Posterior vena cava (tissue), 2 donors: ENCODE measurements at places on chromosomes 12 and 14. TPM values are rescaled to one million over a fixed set of nuclear protein-coding genes. Genes with fewer than 3 reads are reported as not detected.

DNA sequence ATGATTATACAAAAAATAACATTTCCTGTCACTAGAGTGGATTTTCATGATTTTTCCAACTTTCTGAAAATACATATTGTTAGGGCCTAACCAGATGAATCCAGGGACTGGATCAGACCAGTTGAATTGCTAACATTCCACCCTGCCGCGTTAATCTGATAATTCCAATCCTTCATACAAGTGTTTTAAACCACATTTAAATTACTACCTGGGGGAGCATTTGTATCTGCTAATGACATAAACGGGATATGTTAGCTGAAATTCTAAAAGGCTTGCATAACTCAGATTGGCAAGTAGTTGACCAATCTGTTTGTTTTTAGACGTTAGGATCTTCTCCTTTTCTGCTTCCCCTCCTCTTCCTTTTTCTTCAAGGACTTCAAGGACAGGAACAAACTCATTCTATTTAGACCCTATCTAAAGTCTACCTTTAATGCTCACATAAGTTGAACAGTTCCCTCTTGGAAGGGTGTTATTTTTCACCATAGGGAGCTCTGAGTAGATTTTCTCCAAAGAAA, 239.0 kb downstream of the ADAMTS20 start:
- no peak for DNase-seq

Gene TPPP2
- not detected for total RNA-seq

GRCh38 chr12:120115692-120116440, 687 bp downstream of the RAB35 start:
- DNase-seq: no peak

DNA sequence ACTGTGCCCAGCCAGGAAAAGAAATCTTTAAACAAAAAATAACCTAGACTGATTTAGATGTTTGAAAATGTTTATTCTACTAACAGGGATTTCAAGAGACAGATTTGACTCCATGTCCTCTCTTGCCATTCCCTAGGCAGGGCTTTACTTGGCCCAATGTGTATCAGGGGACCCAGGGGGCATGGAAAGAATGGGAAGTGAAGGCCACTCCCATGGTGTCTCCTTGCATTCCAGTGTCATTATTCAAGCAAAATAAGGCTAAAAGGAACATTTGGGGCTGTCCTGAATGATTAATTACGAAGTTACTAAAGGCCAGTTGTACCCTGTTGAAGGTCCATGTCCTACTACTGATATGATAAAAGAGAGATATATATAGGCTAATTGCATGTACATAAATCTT, 151.9 kb upstream of the ATF7IP start:
- DNase-seq: no peak

Gene GSKIP
- total RNA-seq: 15.5 TPM

- peak; percentile 92 for DNase-seq
Observed at GRCh38 chr14:61188978-61189808, 91.9 kb downstream of the TMEM30B start.

Gene PSMD9
- total RNA-seq: 42.1 TPM

Gene CFAP54
- total RNA-seq: 1.2 TPM

Gene KCNK10
- total RNA-seq: not detected

GRCh38 chr12:119598159-119598558, 4.6 kb downstream of the TMEM233 start:
- DNase-seq: no peak

Gene GPR84
- 1.6 TPM for total RNA-seq

- DNase-seq: no peak
Observed at GRCh38 chr12:52493172-52493571, at the start of gene KRT6A. KRT6A (minus strand) TSS chr12:52493257; CDS start chr12:52493188, 69 bp downstream.

- no peak for DNase-seq
Observed at GRCh38 chr14:89447182-89447944, 30.3 kb upstream of the FOXN3 start.

GRCh38 chr12:57604454-57604991, at the start of gene DTX3:
DTX3 (plus strand) TSS chr12:57604824; CDS start chr12:57606518, 1,694 bp downstream.
- no peak for DNase-seq

DNA sequence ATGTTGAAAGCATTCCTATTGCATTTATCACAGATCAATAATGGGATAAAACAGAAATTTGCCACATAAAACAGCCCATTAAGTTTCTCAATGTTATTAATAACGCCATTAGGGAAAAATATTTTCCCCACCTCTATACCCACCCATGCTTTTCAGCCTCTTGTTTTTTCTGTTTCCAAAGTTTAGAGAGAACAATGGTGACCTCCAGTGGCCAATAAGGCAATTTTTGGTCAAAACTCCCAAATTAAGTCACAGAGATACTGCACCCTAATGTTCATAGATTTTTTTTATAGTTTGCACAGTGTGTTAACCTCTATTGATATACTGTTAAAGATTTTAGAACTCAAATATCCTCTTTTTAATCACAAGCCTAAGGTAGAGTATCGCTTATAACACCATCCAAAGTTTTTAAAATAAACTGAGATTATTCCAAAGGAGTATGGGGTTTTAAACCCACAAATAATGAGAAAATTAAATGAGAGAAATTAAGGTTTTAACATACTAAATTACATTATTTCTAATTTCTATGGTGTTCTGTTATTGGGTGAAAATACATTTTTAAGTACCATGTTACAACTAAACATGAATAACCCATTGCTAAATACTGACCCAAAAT, 184.7 kb upstream of the DCN start:
- DNase-seq: no peak

Gene RPL41
- 2,364 TPM for total RNA-seq

DNA sequence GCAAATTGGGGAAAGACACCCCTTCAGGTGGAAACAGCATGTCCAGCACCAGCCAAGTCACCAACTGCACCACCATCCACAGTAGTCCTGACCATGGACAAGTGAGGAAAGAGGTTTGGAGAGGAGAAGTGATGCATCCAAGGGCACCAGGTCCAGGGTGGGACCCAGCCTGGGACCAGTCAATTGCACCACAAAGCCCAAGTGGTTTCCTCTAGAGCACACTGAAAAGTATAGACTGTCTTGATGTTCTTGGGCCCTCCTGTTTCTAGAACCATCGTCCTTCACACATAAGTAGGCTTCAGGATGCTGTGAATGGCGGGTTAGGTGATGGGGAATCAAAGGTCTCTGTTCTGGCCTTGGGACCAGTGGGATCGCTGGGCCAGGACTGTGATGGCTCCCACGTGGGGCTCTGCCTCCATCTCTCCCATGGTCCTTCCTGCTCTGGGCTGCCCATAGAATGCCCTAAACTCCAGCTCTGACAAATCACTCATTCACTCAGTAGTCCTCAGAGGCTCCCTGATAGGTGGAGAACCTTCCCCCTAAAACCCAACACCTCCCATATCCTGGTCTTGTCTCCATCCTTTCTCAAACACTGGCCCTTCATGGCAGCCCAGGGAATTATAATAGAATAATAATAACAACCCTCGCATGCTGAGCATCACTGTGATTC, 9.2 kb downstream of the KRT79 start:
- DNase-seq: peak; percentile 40

Gene GCH1
- 9.3 TPM for total RNA-seq

DNA sequence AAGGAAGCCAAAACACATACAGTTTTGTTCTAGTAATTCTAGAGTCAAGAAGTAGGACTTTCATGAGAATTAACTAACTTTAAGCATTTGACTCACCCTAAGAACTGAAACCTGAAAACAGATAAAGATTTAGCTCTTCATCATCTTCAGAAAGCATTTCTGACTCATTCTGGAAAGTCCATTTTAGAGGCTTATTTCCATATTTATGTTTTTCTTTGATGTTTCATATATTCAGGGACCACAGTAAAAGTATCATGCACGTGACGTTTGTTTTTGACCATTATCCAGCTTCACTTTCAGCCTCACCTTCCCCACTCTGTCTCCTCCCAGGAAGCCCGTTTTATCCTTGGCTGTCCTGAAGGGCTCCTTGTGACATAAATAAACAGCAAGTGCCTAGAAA, 79.2 kb downstream of the MDGA2 start:
- no peak for DNase-seq

Gene CCDC175
- total RNA-seq: not detected

DNA sequence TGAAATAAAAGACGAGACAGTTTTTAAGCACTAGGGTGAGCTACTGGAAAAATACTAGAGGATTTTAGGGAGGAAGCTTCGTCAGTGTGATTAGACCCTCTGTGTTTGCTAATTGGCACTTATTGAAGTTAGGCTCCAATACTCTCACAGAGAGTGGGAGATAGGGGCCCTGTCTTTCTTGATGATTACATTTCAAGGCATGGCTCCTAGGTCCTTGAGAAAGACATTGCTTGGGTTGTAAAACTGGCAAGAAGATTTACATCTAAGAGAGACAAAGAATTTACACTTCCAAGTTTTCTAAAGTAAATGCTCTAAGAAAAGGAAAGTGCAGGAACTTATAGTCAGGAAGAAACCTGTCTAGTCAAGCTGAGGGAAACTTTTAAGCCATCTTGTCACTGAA, 183.2 kb downstream of the C12orf50 start:
- DNase-seq: no peak

GRCh38 chr14:52263190-52263589, 4.3 kb upstream of the PTGDR start:
- no peak for DNase-seq

DNA sequence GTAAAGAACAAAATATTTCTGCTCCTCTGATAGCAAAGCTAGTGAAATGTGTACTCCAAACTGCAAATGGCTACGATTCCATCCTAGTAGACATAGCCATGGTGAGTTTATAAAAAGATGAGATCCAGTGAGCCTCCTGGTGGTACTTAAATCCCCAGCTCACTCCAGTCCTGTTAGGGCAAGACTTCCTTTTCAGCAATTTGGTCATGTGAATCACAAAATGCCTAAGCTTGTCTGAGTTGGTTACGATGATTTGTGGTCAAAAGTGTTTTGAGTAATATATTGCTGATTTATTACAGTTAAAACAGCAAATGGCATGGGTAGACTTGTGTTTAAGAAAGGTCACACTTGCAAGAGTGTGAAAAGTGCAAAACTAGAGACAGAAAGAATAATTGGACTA, 102.7 kb upstream of the NAV3 start:
- DNase-seq: no peak

- DNase-seq: no peak
Observed at GRCh38 chr12:112307317-112308011, 74.8 kb downstream of the HECTD4 start.

GRCh38 chr14:51012055-51012454, 67.8 kb upstream of the PYGL start:
- DNase-seq: no peak

GRCh38 chr12:108635997-108636808, 2.5 kb upstream of the SELPLG start:
- no peak for DNase-seq

Gene OTUB2
- total RNA-seq: 0.37 TPM

Gene BMP4
- 9.1 TPM for total RNA-seq

Gene CCDC197
- not detected for total RNA-seq

DNA sequence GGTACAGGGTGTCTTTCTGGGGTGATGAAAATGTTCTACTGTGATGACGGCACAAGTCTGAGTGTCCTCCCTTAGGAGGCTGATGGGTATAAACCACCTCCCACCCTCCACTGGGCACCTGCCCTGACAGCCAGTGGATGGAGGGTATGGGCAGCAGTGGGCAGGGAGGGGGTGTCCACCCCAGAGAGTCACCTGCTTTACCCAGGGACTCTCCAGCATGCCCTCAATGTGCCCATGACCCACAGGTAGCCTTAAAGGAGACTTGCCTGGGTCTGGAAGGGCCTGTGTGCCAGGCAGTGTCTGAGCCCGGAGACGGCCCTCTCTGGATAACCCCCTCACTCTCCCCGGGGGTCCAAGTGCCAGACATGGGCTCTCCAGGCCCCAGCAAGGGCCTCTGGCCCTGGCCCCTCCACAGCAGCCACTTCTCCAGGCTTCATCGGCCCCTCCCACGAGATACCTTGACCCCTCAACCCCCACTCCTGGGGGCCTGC, 38.8 kb downstream of the CCNK start:
- peak; percentile 65 for DNase-seq

DNA sequence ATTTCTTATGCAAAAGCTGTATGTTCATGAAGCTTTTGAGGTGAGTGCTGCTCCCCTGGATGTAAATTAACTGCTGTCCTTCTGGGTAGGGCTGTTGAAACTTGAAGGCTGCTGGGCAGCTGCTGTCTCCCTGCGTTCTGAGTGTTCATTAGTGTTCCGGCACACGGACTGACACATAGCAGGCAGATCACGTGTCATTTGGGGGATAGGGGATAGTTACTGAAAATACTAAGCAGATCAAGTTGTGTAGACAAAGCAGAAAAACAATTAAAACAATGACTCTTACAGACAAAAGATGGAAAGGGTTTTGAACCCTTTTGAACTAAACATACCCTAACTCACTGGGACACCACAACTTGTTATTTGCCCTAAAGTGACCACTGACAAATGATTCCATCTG, 82.5 kb downstream of the PRICKLE1 start:
- DNase-seq: no peak

DNA sequence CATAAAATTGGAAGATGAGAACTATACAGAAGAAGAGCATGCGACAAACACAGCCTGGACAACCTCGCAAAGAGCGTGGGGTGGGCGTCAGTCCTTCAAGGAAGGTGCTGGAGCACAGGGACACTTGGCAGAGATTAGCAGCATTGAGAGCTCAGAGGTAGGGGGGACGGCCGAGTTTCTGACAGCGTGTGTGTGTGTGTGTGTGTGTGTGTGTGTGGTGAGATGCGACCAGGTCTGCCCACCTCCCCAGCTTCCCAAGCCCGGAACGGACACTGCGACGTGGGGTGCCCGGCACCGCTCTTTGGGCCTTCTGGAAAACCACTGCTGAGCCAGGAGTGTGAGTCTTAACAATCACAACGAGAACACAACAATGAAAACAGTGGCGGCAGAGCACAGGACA, 17.9 kb upstream of the FBXO21 start:
- DNase-seq: peak; percentile 46

- DNase-seq: no peak
Observed at GRCh38 chr12:23493672-23494071, 455.8 kb downstream of the SOX5 start.

- no peak for DNase-seq
Observed at GRCh38 chr14:98501335-98501734, 770.7 kb downstream of the BCL11B start.

DNA sequence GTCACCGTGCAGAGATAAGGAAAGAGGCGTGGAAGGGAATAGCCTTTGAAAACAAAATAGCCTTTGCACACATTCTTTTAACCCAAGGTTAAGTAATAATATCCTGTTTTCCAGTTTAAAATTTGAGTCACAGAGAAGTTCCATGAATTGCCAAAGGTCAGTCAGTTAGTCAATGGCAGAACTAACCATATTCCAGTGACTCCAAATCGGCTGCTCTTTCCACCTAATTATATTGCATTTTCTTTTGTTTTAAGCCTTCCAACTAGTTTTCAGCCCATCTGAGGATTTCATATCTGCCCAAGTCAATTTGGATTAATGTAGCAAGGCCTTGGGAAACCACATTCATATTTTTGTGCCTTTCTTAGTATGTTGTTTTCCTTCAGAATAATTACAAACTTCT, 373.0 kb downstream of the CCDC91 start:
- DNase-seq: no peak

Gene CLEC4C
- total RNA-seq: not detected

Gene CDCA3
- 0.46 TPM for total RNA-seq

DNA sequence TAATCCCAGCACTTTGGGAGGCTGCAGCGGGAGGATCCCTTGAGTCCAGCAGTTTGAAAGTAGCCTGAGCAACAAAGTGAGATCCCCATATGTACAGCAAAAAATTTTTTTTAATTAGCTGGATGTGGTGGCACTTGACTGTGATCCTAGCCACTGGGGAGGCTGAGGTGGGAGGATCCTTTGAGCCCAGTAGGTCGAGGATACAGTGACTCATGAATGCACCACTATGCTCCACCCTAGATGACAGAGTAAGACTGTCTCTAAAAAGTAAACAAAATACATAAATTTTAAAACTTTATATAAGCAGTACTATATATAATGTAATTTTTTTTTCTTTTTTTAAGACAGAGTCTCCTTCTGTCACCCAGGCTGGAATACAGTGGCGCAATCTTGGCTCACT, 115.4 kb downstream of the ESR2 start:
- DNase-seq: no peak

- no peak for DNase-seq
Observed at GRCh38 chr12:124140944-124141486, 153.9 kb upstream of the RFLNA start.
